ENCODE measurements at places on chromosomes 2 and 18. TPM values are rescaled to one million over a fixed set of nuclear protein-coding genes. Genes with fewer than 3 reads are reported as not detected.

GRCh38 chr2:85734942-85735608, 18.7 kb upstream of the ATOH8 start:
- DNase-seq, result no peak

DNA sequence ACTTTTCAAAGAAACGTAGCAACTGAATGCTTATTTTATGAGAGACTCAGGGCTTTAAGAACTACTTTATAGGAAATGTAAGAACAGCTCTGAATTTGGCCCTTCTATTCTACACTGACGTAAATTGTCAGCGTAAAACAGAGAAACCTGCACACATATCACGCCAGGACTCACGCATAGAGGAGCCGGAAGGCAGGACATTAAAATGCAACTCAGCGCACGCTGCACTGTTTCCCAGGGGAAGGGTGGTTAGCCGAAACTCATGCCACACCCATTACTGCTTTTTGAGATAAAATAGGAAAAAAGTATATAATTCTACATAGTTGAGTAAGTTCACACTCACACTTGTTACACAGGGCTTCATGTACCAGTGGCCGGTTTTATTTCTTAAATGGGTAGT, 7.4 kb downstream of the TUBB6 start:
- no peak for DNase-seq

Gene VWA3B
- not detected for total RNA-seq

DNA sequence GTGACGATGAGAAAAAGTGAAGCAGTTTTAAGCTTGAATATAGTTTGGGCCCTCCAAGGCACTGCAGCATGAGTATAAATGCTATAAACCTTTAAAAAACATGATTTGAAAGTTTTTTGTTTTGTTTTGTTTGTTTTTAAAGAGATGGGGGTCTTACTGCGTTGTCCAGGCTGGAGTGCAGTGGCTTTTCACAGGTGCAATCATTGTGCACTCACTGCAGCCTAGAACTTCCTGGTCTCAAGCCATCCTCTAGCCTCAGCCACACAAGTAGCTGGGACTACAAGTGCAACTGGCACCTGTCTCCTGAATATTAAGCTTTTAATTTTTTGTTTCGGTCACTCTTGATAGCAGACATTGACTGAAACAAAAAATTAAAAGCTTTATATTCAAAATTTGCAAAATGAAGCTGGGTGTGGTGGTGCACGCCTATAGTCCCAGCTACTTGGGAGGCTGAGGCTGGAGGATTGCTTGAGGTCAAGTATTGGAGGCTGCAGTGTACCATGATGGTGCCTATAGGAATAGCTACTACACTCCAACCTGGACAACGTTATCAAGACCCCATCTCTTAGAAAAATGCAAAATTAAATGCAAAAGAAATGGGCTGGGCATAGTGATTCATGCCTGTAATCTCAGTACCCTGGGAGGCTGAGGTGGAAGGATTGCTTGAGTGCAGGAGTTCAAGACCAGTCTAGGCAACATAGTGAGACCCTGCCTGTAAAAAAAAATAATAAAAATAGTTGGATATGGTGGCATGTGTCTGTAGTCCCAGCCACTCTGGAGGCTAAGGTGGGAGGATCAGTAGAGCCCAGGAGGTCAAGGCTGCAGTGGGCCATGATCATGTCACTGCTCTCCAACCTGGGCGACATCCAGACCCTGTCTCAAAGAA, 15.0 kb downstream of the FZD5 start:
- DNase-seq, result no peak

- no peak for DNase-seq
Observed at GRCh38 chr2:127424598-127425520, 6.6 kb downstream of the PROC start.

Measured in activated CD4-positive, alpha-beta T cell treated with anti-CD3 and anti-CD28 coated beads for 36 hours (primary cell).